Stimulated activated CD8-positive, alpha-beta memory T cell treated with anti-CD3 and anti-CD28 coated beads, Interleukin-4, amount 100 ng/mL, for 1 hour (primary cell): ENCODE measurements at places on chromosomes 4 and X.

DNA sequence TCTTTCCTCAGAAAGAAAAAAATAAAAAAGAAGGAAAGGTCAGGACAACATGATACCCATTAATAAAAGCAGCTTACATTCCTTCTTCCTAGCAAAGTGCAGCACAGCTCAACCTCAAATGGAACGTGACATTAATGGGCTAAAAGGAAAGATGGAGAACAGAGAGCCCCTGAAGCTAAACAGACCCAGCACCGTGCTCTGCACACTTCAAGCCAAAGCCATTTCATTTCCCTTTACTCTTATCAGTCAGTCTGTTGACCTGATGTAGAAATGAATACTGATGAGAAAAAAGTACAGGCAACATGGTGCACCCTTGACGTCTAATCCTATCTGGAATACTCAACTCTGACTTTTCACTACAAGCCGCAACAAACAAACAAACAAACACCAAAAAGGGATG, 57.7 kb upstream of the EDNRA start:
- no peak for DNase-seq

DNA sequence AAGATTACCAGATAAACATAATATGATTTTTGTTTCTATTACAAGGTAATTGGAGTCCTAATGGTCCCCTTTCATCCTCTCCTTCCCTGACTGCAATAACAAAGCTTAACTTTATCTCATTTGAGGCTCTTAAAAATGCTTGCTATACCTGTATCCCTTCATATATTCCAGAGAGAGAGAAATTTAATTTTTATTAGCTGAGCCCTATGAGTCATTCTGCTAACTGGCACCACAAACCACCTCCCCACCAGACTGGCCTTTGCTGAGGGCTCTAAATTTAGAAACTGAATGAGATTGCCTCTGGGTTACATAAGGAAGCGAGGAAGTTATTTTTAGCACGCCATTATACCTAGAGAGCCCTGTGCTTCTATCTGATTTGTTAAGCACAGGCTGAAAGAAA, 27.4 kb downstream of the CBLL2 start:
- DNase-seq: no peak

- no peak for DNase-seq
Observed at GRCh38 chrX:18210470-18210869, 10.2 kb downstream of the BEND2 start.

DNA sequence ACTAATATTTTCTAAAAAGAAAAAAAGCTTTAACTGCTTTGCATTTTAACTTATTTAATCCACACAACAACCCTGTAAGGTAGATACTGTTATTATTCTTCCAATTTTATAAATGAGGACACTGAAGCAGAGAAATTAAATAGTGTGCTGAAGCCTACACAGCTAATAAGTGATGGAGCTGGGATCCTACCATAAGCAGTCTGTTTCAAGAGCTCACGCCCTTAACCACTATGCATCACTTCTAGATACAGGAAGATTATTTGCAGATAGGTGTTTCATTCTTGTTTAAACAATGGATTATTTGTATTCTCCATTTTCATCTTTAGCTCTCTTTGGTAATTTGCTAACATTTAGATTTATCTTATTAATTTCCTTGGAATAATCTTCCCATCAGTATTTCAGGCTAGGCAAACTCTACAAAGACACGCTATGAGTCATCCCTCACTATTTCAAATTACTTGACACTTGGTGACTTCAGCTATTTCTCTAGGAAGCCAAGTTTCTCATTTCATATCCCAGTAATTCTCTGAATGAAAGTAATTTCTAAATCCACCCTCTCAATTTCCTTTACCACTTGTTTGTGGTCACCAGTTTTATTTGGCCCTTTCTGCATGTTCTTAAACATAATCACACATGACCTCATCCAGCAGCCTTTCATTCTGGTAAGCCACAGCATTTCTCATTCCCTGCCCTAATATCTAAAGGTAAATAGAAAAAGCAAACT, 67.3 kb downstream of the ASB9 start:
- DNase-seq: no peak

DNA sequence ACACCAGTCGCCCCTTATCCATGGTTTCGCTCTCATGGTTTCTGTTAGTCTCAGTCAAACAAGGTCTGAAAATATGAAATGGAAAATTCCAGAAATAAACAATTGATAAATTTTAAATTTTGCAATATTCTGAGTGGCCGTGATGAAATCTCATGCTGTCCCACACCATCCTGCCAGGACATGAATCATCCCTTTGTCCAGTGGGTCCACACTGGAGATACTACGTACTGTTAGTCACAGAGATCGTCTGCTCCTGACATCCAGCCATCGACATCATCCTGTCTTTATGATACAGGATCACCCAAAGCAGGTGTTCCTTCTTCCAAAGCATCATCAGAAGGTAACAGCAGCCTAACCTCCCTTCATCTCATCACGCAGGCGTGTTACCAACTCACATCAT, 76.5 kb upstream of the MSX1 start:
- no peak for DNase-seq
